ENCODE measurements at places on chromosomes 5 and 9.

- DNase-seq: no peak
These were observed 4.1 kb upstream of the KCNMB1 start for GRCh38 chr5:170393235-170393634.

- DNase-seq: no peak
These were observed 40.8 kb upstream of the GNPDA1 start for GRCh38 chr5:142053426-142054151.

GRCh38 chr9:84166891-84167290, 173.7 kb downstream of the SLC28A3 start:
- DNase-seq: no peak

GRCh38 chr9:80995759-80996158, 693.6 kb downstream of the TLE1 start:
- DNase-seq: no peak

DNA sequence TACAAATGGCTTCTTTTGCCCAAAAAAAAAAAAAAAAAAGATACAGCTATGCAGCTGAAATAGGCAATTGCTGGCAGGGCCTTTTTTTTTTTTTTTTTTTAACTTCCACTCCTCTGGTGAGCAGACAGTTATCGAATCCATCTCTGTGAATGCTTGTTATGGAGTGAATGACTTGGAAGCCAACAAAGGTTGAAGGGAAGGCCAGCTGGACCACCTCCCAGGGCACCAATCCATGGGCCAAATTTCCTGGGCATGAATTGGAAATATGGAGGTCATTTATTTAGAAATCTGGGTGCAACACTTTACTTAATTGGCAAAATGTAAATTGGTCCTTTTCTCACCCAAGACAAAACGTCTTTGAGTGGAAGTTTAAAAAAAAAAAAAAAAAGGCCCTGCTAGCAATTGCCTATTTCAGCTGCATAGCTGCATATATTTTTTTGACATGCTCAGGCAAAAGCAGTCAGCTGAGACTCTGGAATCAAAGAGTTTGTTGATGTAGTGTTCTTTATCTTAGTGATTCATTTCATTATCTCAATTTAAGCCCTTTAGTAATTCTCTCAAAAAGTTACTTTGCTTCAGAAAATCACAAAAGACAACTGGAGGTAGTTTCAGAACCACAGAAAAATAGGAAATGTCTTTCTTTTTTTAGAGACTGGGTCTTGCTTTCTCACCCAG, 392.2 kb upstream of the KLF4 start:
- DNase-seq: no peak

DNA sequence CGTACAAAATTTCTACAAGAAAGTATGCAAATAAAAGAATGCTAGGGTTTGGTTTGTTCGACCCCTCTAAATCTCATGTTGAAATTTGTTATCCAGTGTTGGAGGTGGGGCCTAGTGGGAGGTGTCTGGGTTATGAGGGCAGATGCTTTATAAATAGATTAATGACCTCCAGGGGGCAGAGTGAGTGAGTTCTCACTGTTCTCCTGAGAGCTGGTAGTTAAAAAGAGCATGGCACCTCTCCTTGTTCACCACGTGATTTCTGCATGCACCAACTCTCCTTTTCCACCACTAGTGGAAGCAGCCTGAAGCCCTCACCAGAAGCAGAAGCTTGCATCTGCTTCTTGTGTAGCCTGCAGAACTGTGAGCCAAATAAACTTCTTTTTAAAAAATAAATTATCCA, 50.4 kb upstream of the FAM170A start:
- no peak for DNase-seq

- no peak for DNase-seq
These were observed 123.6 kb downstream of the INVS start for GRCh38 chr9:100222674-100223073.

GRCh38 chr9:130997925-130998596, 10.9 kb upstream of the LAMC3 start:
- DNase-seq: peak; percentile 93

- DNase-seq: peak; percentile 82
These were observed at the start of gene ARRDC1 for GRCh38 chr9:137605121-137606004. TSS of gene ARRDC1 (plus strand) at chr9:137605686. CDS start at chr9:137605718, 32 bp downstream.

DNA sequence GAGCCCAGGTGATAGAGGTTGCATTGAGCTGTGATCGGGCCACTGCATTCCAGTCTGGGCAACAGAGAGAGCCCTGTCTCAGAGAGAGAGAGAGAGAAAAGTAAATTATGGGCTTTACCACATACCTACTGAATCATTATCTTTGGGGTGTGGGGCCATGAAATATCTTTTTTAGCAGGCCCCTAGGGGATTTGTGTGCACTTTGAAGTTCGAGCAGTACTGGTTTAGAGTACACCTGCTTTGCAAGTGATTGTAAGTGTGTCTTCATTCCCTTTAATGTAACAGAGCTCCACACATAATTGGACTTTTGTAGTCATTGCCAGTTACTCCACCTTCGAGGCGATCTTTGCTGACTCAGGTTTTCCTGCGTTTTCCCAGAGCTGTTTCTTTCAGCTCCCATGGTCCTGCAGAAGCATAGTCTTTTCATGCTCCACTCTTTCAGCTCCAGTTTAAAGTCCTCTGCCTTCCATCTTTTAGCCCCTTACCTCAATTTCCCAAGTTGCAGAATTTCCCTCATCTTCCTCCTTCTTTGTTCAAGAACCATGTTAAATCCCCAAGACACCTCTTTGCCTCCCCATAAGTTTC, 24.0 kb upstream of the FRMPD1 start:
- DNase-seq: no peak

DNA sequence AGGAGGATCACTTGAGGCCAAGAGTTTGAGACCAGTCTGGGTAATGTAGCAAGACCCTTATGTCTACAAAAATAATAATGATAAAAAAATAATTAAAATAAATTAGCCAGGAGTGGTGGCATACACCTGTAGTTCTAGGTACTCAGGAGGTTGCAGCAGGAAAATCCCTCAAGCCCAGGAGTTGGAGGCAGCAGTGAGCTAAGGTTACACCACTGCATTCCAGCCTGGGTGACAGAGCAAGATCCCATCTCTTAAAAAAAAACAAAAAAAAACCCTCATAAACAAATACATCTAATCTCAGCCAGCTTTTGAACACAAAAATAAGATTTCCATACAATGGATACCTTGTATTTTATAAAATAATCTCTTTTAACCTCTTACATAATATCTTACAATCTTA, 363.3 kb upstream of the KLF4 start:
- DNase-seq: no peak

GRCh38 chr9:118578467-118578866, 790.8 kb downstream of the BRINP1 start:
- no peak for DNase-seq

DNA sequence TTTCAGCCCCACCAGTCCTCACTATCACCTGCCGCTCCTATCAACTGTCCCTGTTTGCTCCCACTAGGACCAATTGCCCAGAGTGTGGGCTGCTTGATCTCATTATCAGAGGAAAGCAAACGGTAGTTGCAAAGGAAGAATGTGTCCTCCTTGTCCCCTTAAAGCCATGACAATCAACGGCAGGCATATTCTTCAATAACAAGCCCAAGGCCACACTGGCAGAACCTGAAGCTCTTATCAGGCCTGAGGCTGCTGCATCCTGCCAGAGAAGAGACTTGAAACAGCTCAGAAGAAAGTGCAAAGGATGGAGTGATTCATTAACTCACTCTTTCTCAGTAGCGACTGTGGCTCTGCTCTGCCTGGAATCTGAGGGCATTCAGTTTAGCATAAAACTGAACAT, 39.2 kb upstream of the MAN2A1 start:
- DNase-seq: no peak

- no peak for DNase-seq
These were observed 93.0 kb downstream of the IRX2 start for GRCh38 chr5:2658447-2658846.

DNA sequence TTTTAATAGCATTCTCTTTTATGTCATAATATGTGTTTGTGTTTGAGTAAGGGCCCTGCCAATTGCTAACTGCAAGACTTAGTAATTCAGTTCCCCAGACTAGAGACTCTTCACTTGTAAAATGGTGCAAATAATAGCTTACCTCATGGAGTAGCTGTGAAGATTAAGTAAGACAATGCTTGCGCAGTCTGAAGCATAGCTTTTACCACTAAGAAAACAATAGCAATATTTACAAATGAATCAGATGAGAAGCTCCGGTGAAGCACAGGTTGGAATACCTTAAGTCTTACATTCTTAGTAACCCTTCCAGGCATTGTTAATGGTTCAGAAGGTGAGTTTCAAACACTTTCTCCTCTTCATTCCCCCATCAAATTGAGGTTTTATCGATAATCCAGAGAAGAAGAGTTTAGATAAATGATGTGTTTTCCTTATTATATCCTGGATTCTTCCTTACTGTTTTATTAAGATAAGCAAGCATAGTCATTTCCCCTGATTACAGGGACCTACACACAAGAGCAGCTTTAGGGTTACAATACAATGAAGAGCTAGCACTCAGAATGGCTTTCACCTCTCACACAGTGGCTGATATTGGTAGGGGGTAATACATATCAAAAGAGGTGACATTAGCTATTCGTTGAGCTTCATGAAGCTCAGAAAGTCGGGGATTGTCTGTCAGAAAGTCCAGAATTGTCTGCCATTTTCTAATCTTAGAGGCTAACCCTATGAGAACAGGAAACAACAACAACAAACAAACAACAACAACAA, 96.4 kb upstream of the EDIL3 start:
- no peak for DNase-seq

DNA sequence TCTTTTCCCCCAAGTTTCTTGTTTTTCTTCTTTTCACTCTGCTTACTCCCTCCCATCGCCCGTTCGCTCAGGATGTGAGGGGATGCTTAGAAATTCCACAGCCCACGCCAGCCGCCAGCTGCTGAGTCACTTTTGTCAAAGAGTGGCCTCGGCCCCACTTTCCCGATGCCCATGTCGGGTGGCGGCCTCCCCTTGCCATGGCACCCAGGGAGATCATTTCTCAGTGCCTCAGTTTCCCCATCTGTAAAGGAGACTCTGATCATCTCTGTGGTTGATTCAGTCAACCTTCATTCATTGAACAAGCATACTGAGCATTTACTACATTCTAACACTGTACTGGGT, 353 bp upstream of the PDGFRB start:
- no peak for DNase-seq

GRCh38 chr9:14347406-14348122, 33.6 kb upstream of the NFIB start:
- DNase-seq: no peak

All from neural crest cell (in vitro differentiated cells).